Mesothelial cell of epicardium (in vitro differentiated cells): ENCODE measurements at places on chromosomes 11 and 22.
A peak's percentile ranks its signal among the peaks of the same experiment; 100 is the strongest.

DNA sequence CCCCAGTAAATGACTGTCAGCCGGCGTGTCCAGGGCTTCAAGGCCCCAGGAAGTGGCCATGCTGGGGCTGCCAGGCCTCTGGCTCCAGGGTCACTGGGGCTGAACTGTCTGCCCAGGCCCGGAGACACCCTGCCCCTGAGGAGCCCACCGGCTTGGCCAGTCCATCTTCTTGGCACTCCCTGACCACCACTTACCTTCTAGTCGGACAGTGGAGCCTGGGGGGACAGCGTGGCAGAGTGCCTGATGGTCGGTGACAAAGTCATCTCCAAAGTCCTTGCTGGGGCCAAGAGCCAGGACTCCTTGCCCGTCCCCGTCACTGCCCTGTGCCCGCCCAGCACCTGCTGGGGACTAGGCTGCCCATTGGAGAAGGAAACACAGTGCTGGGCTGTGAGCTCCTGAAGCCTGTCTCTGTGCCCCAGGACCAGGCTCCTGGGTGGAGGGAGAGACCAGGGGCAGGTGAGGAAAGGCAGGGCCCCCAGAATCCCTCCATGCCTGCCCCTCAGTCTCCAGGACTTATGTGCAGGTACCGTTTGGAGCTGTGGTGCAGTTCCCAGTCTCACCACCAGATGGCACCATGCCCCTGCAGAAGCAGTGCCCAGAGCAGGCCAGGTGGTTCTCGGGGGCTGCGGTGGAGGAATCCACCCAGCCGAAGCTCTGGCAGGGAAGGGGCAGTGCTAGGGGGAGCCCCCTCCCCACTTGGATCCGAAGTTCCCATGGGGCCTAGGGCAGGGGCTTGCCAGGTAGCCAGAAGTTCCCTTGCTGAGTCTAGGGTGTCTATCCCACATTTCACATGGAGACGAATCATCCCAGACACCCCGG, 6.0 kb upstream of the CCDC188 start:
- peak; percentile 97 for DNase-seq

GRCh38 chr11:9570313-9571025, 3.0 kb upstream of the WEE1 start:
- DNase-seq: no peak

DNA sequence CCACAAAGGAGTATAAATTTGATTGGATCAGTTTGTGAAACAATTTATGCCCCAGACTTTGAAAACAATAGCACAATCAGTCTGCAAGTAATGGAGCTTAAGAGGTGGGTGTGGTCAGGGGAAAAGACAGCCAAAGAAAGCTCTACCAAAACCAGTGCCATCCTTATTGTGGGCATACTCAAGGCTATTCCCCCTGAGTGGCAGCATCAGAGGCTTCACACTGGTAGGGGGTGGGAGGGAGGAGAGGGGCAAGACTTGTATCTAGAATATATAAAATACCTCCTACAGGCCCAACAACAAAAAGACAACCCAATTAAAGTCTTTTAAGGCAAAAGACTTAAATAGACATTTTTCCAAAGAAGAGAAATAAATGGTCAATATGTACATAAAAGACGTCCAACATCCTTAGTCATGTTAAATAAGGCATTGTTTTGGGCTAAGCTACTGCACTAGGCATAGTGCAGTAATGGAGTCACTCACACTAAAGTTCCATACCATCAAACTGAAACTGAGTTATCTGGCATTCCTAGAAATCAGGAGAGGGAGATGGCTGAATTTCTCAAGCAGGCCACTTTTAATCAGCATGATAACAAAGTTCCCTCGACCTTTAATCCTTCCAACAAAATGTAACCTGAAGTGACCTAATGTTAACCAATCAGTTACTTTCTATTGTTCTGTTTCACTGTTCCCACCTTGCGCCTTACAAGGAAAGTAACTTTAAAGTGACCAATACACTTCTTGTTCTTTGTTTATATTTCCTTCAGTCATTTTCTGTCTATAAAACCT, 24.8 kb downstream of the NARS2 start:
- no peak for DNase-seq

DNA sequence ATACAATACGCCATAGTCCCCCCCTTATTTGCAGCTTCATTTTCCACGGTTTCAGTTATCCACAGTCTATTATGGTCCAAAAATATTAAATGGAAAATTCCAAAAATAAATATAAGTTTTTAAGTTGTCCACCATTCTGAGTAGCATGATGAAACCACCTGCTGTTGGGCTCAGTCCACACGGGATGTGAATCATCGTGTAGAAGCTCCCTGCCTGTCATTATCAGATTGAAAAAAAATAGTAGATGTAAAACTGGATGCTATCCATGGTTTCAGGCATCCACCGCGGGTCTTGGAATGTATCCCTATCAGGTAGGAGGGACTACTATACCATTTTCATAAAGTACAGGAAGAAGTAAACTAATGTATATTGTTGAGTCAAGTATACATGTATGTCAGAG, 127.4 kb downstream of the TTC17 start:
- DNase-seq: no peak

DNA sequence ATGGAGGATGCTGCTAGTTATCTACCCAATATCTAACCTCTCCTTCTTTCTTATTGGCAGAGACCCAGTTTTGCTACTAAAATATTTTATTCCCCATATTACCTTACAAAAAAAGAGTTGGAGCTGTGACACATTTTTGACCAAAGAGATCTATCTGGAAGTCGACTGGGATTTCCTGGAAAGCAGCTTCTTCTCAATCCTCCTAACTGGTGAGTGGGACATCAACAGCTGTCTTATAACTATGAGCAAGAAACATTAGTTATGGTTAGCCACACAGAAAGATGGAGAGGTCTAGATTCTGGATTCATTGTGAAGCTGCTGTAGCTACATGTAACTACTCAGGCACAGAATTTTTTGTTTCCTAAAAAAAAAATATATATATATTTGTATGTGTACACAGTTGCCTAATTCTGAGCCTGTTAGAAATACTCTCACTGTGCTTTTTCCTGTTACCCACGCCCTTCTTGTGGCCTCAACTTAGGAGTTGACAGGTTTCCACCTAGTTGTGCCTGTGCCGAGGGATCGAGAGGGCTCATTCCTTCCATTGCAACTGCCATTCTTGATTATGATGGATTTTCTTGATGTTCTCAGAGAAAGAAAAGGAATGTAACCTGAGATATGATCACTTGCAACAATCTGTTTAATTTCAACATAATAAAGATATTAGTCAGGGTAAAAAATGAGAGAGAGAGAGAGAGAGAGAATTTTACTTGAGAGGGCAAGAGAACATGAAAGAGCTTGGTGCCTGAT, 142.0 kb downstream of the SLC17A6 start:
- no peak for DNase-seq
